CD4-positive, alpha-beta T cell (primary cell): ENCODE measurements at places on chromosomes 12 and 14.

GRCh38 chr14:64233531-64234190, 60.5 kb downstream of the ESR2 start:
- H3K27me3 ChIP-seq, result no peaks in the 10 kb centered on the region
- H3K4me1 ChIP-seq, result no peaks in the 10 kb centered on the region
- no peak overlapping the region for H3K27ac ChIP-seq

DNA sequence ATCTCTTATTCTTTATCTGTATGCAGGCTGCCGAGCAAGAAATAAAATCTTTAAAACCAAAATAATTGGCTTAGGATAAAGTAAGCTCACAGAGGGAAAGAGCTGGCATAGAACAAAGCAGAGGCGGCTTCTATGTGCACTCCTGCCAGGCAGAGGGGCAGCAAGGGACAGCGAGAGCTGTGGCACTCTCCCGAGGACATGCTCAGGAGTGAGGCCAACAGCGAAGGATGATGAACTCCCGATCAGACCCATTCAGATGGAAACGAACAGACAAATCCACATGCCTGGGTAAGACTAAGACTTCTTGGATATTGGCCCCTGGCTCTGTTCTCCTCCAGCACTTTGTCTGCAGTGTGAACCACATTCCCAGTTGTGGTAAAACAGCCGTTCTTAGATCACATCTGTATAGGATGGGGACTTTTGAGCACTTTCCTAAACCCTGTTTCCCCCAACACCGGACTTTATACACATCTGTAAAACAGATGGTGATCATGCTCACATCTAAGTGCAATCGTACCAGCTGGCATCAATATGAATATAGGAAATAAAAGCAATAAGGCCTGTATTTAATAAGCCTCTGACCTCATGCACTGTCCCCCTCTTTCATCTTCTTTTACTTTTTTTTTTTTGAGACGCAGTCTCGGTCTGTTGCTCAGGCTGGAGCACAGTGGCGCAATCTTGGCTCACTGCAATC, 134.1 kb downstream of the PPM1H start:
- no peak for DNase-seq
- H3K4me1 ChIP-seq, result no peaks in the 10 kb centered on the region
- H3K4me3 ChIP-seq, result no peak overlapping the region
- no peaks in the 10 kb centered on the region for H3K27me3 ChIP-seq

DNA sequence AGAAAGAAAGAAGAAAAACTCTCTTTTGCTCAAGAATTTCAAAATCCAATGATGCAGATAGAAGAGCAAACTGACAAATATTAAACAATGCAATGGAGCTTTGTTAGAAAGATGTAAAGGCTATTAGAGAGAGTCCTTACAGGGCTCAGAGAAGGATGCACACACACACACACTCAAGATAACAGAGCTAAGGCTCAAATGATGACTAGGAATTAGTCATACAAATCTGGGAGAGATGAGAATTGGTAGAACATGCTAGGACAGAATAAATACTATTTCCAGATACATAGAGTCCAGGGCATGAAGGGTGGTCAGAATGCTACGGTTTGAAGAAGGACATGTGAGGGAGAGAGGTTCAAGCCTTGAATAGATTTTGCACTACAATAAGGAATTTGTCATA, 650.1 kb upstream of the MDGA2 start:
- DNase-seq, result no peak
- no peak overlapping the region for H3K27ac ChIP-seq
- no peaks in the 10 kb centered on the region for H3K27me3 ChIP-seq
- no peaks in the 10 kb centered on the region for H3K4me1 ChIP-seq
- no peaks in the 10 kb centered on the region for H3K36me3 ChIP-seq

DNA sequence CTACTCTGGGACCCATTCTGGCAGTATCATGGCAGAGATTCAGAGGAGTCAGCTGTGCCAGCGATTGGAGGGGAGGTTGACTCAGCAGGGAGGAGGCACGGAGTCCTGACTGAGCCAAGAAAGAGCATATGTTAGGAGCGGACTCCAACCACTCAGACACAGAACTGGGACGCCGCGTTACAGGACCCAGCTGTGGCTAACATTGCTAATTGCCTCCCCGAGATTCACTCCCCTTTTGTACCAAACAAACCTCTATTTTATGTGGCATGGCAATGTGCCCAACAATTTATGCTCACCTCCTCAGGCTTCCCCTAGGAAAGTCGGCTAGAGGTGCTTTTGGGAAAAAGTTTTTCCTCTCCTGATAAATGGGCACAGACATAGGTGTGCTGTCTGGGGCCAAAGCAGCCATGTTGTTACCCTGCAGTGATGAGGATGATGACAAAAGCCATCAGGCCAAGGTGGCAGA, 15.2 kb upstream of the CLIP1 start:
- no peak overlapping the region for H3K4me3 ChIP-seq
- no peaks in the 10 kb centered on the region for H3K36me3 ChIP-seq
- H3K27ac ChIP-seq, result no peak overlapping the region
- no peaks in the 10 kb centered on the region for H3K4me1 ChIP-seq

- H3K36me3 ChIP-seq, result no peaks in the 10 kb centered on the region
- no peak overlapping the region for H3K27ac ChIP-seq
- peak overlapping the region; percentile 52 for H3K4me3 ChIP-seq
- H3K4me1 ChIP-seq, result peaks cover 14% of the 10 kb centered on the region
- H3K27me3 ChIP-seq, result peaks cover 32% of the 10 kb centered on the region
- DNase-seq, result no peak
Observed at GRCh38 chr12:42483521-42483790, 106.1 kb downstream of the PRICKLE1 start.

GRCh38 chr14:38405851-38406635, 150.2 kb upstream of the CLEC14A start:
- H3K27me3 ChIP-seq, result no peaks in the 10 kb centered on the region
- H3K4me3 ChIP-seq, result no peak overlapping the region
- H3K27ac ChIP-seq, result no peak overlapping the region
- no peaks in the 10 kb centered on the region for H3K4me1 ChIP-seq

DNA sequence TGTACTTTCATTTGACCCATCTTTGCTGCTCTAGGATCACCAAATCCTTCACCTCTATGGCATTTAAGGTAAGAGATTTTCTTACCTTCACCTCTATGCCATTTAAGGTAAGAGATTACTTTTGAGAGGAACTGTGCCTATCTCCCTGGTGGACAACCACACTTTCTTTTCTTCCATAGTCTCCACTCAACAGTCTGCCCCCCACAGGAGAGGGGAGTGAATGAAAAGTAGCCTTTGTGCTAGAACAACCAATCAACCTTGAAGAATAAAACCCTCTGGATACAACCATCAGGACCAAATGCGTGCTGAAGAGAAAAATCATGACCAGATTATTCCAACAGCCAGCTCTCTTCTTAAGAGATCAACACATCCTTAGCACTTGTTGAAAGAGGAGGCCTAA, 258.6 kb upstream of the TMPO start:
- no peaks in the 10 kb centered on the region for H3K27me3 ChIP-seq
- no peak overlapping the region for H3K27ac ChIP-seq
- H3K4me1 ChIP-seq, result no peaks in the 10 kb centered on the region
- H3K4me3 ChIP-seq, result no peak overlapping the region

- H3K4me1 ChIP-seq, result no peaks in the 10 kb centered on the region
- H3K27ac ChIP-seq, result no peak overlapping the region
- H3K27me3 ChIP-seq, result no peaks in the 10 kb centered on the region
- no peak for DNase-seq
Observed at GRCh38 chr12:128637642-128638606, 185.8 kb downstream of the SLC15A4 start.

DNA sequence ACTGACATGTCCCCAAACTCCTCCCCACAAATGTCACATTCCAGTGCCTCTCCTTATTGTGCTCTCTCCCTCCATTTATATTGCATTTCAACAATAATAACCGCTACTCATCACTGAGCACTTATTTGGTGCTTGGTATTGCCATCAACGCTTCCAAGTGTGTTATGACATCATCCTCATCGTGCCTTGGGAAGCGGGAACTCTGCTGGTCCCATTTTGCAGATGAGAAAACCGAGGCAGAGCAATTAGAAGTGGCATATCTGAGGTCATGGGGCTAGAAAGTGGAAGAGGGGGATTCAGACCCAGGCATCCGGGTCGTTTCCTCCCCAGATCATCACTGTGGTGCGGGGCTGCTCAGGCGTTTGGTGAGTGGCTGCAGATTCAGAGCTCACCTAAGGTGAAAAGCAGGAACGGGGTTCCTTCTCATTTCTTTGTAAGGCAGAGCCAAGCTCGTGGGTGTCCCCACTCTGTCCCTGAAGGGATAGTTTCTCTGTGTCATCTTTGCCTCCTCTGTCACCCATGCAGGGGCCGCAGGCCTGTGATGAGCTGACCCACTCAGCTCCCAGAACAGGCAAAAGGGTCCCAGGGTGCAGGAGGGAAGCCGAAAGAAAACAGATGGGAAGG, 5.5 kb upstream of the FZD10 start:
- peaks cover 48% of the 10 kb centered on the region for H3K27me3 ChIP-seq
- no peak for DNase-seq
- H3K36me3 ChIP-seq, result no peaks in the 10 kb centered on the region
- H3K4me1 ChIP-seq, result peaks cover 10% of the 10 kb centered on the region
- no peak overlapping the region for H3K4me3 ChIP-seq
- no peak overlapping the region for H3K27ac ChIP-seq

GRCh38 chr12:129074379-129074778, 221.1 kb downstream of the GLT1D1 start:
- H3K36me3 ChIP-seq, result no peaks in the 10 kb centered on the region
- no peaks in the 10 kb centered on the region for H3K4me1 ChIP-seq
- H3K27me3 ChIP-seq, result no peaks in the 10 kb centered on the region
- no peak overlapping the region for H3K27ac ChIP-seq
- no peak for DNase-seq
- no peak overlapping the region for H3K4me3 ChIP-seq
